Kidney epithelial cell (primary cell): ENCODE measurements at places on chromosomes 6 and 20.

DNA sequence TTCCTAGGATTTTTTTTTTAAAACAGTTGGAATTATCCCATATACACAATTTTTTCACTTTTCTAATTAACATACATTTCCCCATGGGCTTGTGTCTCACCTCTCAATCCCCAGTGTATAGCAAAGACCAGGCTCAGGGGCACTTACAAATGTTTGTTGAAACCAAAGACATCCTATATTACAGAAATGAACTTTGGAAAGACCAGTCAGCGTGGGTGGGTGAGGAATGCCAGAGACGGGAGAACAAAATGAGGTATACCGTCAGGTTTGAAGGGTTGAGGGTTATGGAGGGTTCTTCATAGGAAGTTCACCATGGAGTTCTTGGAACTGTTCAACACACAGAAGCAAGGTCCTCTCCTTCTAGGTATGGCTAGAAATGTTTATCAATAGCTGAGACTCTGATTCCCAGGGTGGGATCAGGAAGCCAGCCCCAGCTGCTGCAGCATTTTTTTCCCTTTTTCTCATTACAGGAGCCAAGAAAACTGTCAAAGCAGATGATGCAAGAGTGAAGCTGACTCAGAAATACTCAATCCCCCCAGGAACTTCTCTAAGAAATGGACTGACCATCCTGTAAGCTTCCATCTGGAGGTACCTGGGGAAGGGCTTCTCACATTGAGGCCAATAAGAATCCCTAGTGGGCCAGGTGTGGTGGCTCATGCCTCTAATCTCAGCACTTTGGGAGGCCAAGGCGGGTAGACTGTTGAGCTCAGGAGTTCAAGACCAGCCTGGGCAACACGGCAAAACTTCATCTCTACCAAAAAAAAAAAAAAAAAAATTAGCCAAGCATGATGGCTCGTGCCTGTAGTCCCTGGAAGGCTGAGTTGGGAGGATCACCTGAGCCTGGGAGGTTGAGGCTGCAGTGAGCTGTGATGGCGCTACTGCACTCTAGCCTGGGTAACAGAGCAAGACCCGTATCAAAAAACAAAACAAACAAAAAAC lies 15.9 kb upstream of the TBC1D20 start:
- DNase-seq, result no peak

GRCh38 chr6:75204959-75205775 lies 686 bp downstream of the COL12A1 start:
- no peak for DNase-seq

DNA sequence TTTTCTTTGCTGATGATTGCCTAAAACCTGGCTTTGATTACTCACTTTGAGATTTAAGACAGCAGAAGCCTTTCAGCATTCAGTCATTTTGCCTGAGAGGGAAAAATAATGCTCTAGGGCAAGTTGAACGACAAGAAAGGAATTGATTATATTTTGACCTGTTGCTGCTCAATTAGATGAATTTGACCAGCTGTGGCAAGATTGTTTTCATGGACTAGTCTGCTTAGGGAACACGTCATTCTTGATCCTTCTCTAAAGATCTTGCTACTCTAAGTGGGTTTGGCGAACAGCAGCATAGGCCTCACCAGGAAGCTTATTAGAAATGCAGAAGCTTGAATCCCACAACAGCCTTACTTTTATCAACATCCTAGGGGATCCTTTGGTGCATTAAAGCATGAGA lies 59.7 kb upstream of the PHACTR1 start:
- no peak for DNase-seq

- no peak for DNase-seq
Measured at GRCh38 chr6:10947966-10948365, 61.1 kb downstream of the SYCP2L start.

GRCh38 chr6:154179434-154179833 lies 140.4 kb downstream of the OPRM1 start:
- no peak for DNase-seq

DNA sequence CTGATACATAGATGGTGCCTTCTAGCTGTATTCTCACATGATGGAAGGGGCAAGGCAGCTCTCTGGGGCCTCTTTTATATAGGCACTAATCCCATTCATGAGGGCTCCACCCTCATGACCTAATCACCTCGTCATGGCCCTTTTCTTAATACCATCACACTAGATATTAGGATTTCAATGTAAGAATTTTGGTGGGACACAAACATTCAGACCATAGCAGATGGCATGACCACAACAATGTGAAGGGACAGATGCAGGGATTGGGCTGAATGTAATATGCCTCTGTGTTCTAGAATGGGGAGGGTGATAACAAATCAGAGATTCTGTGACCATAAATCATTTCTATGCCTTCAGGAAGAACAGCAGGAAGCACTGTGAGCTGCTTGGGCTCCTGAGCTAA lies 145.8 kb downstream of the LCA5 start:
- no peak for DNase-seq

GRCh38 chr20:62602550-62602949 lies 39.8 kb upstream of the SLCO4A1 start:
- no peak for DNase-seq

- DNase-seq, result no peak
Measured at GRCh38 chr6:53825532-53826321, 30.9 kb downstream of the LRRC1 start.

DNA sequence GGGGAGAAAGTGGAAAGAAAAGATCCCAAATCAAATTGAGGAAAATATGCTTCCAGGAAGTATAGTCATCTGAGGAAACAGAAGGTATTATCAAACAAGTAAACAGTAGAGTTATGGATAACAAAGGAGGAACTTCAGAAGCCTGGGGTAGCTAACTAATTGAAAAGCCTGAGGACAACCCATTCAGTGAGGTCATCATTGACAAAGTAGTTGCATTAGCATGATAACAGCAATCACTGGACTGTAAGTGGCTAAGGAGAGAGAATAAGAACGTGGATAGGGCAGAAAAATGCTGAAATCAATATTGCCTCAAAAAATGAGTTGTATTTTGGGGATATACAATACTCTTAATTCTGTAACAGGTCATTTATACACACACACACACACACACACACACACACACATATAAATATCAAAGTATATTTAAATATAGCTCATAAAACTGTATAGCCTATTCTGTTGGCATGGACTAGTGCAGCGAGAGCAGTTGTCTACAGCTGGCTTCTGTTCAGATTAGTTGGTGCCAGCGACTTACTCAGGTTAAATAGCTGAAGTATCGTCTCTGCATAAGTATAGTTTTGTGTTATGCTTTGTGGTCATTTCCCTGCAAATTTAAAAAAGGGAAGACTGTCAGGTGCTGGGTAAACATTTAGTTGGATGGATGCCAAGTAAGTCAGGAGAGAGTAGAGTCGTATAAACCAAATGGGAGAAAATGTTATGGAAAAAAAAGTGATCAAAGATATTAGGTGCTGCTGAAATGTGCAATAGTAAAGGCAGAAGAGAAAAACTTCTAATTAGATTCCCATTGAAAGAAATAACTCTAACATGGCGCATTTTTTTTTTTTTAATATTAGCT lies 33.8 kb upstream of the CTAGE9 start:
- no peak for DNase-seq

DNA sequence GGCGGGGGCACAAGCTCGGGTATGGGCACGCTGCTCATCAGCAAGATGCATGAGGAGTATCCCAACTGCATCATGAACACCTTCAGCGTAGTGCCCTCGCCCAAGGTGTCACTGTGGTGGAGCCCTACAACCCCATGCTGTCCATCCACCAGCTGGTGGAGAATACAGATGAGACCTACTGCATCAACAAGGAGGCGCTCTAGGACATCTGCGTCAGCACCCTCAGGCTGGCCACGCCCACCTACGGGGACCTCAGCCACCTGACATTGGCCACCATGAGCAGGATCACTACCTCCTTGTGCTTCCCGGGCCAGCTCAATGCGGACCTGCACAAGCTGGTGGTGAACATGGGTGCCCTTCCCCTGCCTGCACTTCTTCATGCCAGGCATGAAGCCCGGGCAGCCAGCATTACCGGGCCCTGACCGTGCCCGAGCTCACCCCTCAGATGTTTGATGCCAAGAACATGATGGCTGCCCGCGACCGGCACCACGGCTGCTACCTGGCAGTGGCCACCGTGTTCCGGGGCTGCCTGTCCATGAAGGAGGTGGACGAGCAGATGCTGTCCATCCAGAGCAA lies 12.8 kb downstream of the GABRR2 start:
- no peak for DNase-seq
